Sciatic nerve (tissue), 2 donors: ENCODE measurements at places on chromosomes 1 and 21. TPM values are rescaled to one million over a fixed set of nuclear protein-coding genes. Genes with fewer than 3 reads are reported as not detected.

Gene FCGR3A
- 48.8 TPM for total RNA-seq

Gene ERO1B
- 10.6 TPM for total RNA-seq

Gene ECM1
- total RNA-seq, result 19.7 TPM

Gene CD101
- 1.0 TPM for total RNA-seq

Gene KANK4
- 69.9 TPM for total RNA-seq

Gene RAP1GAP
- 14.7 TPM for total RNA-seq

Gene ZNF691
- total RNA-seq, result 9.7 TPM

Gene NUF2
- total RNA-seq, result 0.49 TPM

Gene SELE
- 20.1 TPM for total RNA-seq

Gene ERICH3
- total RNA-seq, result 0.45 TPM

Gene URB2
- total RNA-seq, result 8.2 TPM

Gene SPRR2G
- not detected for total RNA-seq

Gene APCS
- not detected for total RNA-seq

Gene DCDC2B
- total RNA-seq, result not detected

Gene CCDC185
- not detected for total RNA-seq

Gene NTMT2
- total RNA-seq, result not detected

Gene CA14
- 0.71 TPM for total RNA-seq

Gene OR2L5
- total RNA-seq, result not detected

Gene LCE6A
- total RNA-seq, result not detected

GRCh38 chr1:92310185-92310597 is 11.3 kb downstream of the RPAP2 start:
- DNase-seq, result no peak

GRCh38 chr1:87989346-87989745 is 660.7 kb downstream of the LMO4 start:
- DNase-seq, result no peak

DNA sequence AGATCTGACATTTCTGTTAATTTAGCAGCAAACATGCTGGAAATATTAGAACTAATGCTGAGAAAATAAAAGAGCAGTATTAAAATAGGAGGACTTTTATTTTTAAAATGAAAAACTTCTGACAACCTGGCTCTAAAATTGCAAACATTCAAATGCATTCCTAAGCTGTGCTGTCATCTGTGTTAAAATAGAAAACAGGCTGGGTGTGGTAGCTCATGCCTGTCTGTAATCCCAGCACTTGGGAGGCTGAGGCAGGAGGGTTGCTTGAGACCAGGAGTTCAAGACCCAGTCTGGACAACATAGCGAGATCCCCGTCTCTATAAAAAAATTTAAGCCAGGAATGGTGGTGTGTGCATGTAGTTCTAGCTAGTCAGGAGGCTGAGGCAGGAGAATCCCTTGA is 44.6 kb downstream of the MIGA1 start:
- no peak for DNase-seq

GRCh38 chr1:21820597-21821232 is 8.7 kb downstream of the LDLRAD2 start:
- no peak for DNase-seq

- DNase-seq, result no peak
Measured at GRCh38 chr21:21457077-21457476, 458.9 kb downstream of the NCAM2 start.

DNA sequence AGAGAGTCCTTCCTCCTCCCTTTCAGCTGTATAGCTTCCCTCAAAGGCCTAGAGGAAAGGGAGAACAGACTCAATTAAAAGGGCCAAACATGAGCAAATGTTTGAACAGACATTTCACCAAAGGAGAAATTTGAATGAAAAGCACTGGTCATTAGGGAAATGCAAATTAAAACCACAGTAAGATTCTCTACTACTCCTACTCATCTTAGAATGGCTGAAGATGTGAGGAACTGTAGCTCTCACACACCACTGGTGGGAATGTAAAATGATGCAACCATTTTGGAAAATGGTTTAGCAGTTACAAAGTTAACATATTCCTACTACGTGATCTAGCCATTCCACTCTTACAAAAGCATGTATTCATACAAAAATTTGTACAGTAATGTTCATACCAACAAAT is 253.0 kb upstream of the HOOK1 start:
- DNase-seq, result no peak

DNA sequence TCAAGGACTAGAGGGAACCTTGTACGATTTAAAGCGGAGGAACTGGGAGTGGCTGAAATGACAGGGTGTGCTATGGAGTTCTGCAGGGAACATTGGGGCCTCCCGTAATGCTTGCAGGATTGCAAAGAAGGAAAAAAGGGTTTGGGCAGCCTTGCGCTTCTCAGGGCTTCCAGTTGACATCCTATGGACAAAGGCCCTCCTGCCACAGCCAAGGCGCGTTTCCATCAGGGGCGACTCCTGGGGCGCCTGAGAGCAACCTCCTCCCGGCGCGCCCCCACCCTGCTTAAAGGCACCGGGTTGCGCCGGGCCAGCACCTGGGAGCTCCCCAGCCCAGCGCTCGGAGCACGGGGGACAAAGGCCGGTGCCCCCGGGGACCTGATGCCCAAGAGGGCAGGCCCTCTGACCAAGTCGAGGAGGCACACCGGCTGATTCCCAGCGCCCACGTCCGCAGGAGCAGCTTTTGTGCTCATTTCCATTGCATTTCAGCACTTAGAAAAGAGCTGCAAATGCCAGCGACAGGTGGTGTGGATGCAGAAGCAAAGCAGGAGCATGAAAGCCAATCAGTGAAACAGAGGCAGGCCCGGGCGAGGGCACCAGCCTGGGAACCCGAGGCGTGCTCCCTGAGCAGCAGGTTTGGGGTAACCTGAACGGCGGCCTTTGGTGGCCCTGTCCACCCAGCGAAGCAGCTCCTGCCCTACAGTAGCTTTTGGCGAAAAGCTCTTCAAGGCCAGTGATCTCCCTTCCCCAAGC is 17.6 kb upstream of the RNF187 start:
- DNase-seq, result no peak

GRCh38 chr1:231929311-231929710 is 302.7 kb downstream of the DISC1 start:
- no peak for DNase-seq

GRCh38 chr1:65200411-65200810 is 52.4 kb downstream of the AK4 start:
- DNase-seq, result no peak

DNA sequence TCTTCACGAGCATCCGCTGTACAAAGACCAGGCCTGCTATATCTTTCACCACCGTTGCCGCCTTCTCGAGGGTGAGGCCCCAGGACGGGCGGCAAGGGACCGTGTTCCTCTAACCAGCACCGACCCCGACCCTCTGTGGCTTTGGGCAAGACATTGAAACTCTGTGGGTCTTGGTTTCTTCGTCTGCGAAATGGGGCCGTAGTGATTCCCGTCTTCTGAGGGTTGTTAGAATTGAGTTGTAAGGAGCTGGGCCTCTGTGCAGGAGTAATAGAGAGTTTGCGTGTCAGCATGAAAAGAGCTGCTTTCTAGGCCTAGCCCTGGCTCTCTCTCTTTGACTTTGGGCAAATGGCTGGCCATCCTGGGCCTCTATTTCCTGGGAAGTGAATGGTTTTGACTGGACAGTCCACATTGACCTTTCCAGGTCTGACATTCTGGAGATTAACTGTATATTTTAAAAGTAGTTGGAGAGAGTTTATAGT is 591 bp downstream of the MRPL37 start:
- no peak for DNase-seq

DNA sequence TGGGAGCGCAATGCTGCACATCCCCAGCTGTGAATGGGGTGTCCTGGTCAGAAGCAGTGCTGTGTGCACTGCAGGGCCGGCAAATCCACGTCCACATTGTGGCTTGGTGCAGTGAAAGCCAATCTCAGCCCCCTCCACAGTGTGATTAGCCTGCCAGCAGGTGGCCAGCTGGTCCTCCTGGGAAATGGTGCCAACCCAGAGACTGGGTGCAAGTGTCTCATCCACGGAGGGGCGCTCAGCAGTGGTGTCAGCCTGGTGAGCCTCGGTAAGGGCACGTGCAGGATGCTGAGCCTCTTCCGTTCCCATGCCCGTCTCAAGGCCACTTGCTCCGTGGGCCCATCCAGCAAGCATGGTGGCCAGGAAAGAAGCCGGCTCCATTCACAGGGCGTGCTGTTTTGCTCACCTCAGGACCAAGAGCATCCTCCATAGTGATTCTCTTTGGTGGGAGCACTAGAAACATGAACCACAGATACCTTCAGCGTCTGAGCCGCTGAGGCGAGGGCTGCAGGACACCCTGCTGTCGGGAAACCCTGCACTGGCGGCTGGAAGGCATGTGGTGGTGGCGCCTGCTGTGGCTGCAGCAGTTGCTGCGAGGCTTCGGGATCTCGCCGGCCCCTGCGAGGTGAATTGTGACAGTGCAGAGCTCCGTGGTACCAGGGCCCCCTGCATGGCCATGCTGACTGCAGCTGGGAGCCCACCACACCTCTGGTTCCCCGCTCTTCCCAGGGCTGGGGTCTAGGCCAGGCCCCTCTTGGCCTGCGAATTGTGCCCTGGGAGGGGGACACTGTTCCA is 2.0 kb upstream of the SMYD3 start:
- DNase-seq, result no peak

- no peak for DNase-seq
Measured at GRCh38 chr1:223456747-223457146, 63.5 kb downstream of the CCDC185 start.

DNA sequence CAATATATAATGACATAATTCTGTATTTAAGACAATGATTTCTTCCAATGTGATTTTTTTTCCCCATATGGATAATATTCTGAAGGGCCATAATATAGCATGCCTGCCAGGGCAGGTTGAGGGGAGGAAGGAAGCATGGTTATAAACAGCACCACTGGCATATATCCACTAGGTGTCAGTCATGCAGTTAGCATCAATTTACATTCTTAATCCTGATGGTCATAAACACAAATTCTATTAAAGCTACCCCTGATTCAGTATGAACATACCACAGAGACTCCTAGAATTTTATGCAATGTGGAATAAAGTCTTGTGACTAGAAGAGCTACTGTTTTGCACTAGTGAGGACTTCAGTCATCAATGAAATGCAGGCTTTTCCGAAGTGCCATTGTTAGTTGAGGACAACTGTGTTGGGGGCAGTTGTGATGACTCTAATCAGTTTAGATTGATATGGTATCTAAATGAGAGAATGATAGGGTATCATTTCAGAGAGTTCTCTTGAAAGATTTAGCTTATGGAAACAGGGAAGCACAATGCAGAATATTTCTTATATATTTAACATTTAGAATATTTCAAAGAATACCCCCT is 342.7 kb upstream of the NR5A2 start:
- no peak for DNase-seq

- DNase-seq, result no peak
Measured at GRCh38 chr1:160739098-160739511, at the start of gene SLAMF7. Gene SLAMF7 (plus strand): TSS chr1:160739247. CDS start chr1:160739302, 55 bp downstream.

DNA sequence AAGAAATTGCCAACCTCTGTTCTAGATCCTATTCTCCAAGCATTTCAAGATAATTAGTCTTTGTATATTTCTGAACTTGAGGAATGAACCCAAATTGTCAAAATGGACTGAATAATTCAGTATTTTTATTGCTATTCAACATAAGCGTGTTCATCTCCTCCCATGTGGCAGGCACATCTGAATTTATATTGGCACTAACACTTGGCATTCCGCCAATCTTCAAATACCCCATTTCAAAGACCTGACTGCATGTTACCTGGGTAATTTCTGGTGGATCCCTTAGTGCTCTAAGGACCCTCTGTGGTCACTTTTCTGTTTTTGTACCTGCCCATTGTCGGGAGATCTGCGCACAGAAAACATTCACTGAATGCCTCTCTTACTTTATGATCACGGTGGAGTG is 66.6 kb downstream of the BACE2 start:
- no peak for DNase-seq

- DNase-seq, result no peak
Measured at GRCh38 chr1:1352786-1353388, 3.7 kb upstream of the DVL1 start.

GRCh38 chr1:160225345-160225744 is 20.2 kb downstream of the PEA15 start:
- DNase-seq, result no peak

DNA sequence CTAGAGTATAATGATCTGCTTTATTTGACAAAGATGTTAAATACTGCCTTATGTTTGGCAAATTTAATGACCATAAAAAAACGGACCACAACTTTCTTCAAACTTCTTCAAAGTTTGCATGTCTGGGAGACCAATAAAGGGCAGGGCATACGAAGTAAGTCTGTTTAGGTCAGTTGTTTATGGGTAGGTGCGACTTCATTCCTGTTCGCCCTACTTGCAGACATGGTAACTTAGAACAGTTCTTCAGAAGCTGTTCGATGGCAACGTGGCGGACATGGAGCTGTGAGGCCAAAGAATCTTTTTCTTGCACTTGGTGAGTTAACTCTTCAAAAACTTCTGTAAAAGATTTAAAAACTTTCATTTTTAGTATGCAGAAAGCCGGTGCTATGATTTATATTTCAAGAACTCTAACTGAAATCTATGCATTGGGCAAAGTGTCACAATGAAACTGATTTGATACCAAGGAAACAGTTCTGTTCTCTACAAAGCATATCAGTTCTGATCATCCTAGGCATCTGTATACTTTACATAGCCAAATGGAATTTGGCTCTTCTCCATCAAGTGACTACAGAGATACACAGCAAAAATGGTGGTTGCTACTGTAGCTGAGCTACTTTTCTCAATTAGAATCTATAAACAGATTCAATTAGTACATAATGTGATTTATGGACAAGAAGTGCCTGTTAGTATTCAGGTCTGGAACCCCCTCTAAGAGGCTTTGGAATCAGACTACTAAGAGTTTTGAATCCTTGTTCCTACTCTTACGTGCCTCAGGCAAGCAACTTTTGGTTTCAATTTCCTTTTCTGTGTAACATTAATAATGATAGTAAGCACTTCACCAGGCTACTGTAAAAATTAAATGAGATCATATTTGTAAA is 25.7 kb downstream of the C21orf91 start:
- DNase-seq, result no peak

- no peak for DNase-seq
Measured at GRCh38 chr1:168372307-168372706, 91.6 kb downstream of the TBX19 start.

- no peak for DNase-seq
Measured at GRCh38 chr1:21933397-21934248, 3.5 kb downstream of the HSPG2 start.

GRCh38 chr1:29948581-29948980 is 712.3 kb downstream of the PTPRU start:
- DNase-seq, result no peak

DNA sequence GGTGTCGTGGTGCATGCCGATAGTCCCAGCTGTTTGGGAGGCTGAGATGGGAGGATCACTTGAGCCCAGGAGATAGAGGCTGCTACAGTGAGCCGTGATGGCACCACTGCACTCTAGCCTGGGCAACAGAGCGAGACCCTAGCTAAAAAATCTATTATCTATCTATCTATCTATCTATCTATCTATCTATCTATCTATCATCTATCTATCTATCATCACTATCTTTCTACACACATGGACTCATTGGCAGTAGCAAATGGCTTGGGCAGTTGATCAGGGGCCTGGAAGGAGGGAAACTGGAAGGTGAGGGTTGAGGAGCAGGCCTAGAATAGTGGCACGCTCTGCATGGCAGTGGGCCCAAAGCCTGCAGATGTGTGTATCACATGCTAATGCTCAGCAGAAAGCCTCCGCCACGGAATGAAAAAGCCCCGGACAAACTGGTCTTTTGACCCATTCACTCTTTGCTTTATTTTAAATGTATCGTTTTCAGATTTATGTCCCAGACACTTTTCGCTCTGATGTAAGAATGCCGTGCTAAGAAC is 7.3 kb upstream of the HUNK start:
- DNase-seq, result no peak
